Upper lobe of left lung (tissue), 6 donors: ENCODE measurements at places on chromosomes 11 and 22. TPM values are rescaled to one million over a fixed set of nuclear protein-coding genes. Genes with fewer than 3 reads are reported as not detected.
A peak's percentile ranks its signal among the peaks of the same experiment; 100 is the strongest.

GRCh38 chr11:119323532-119324033 is 6.7 kb upstream of the MCAM start:
- DNase-seq: peak; percentile 68

DNA sequence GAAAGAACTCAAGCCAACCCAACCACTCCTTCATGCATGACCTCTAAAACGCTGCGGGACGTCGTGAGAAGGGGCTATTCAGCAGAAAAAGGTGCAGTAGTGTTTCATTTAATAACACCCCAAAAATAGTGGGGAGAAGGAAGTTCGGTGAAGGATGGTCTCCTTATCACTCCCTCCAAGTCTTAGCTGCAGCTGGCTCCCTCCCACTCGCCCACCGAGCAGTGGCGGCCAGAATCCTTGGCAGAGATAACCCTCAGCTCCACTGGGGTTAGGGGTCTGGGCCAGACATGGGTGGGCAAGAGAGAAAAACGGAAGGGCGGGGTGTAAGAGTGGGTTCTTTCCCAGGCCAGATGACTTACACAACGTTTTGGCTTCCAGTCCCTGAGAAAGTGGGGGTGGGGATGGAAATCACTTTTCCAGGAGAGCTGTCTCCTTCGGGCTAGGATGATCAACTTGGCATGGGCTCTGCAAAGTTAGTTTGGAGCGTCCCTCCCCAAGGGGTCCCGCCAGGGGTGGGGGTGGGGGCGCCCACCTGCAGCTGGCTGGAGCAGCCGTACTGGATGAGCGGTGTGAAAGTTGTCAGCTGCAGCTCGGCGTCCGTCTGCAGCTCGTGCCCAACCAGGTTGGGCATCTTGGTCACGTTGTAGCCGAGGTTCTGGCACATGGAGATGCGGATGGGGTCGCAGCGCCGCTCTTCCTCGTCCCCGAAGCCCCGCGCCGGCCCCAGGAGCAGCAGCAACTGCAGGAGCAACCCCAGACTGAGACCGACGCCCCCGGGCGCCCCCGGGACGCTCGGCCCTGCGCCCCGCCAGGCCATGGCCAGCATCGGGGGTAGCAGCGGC is 705 bp downstream of the FZD4 start:
- DNase-seq: peak; percentile 44

DNA sequence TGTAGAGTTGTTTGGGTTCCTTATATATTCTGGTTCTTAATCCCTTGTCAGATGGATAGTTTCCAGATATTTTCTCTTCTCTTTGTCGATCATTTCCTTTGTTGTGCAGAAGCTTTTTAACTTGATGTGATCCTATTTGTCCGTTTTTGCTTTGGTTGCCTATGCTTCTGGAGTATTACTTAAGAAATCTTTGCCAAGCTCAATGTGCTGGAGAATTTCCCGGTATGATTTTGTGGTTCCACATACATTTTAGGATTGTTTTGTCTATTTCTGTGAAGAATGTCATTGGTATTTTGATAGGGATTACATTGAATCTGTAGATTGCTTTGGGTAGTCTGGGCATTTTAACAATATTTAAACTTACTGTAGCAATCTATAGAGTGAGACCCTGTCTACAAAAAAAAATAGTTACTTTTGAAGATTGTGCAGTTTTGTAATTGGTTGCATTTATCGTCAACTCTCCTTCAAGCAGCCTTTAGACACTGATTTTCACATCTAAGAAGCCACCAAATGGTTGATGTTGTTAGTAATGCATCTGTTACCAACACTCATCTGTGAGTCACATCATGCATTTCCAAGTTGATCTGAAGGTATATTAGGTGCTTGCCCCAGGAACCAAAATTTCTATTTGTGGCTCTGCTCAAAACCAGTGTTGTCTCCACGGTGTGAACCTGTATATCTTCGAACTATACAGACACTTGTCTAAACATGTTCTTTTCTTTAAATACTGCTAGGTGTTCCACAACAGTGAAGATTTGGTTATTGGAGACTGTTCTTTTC is 21.4 kb downstream of the XRCC6 start:
- no peak for DNase-seq

DNA sequence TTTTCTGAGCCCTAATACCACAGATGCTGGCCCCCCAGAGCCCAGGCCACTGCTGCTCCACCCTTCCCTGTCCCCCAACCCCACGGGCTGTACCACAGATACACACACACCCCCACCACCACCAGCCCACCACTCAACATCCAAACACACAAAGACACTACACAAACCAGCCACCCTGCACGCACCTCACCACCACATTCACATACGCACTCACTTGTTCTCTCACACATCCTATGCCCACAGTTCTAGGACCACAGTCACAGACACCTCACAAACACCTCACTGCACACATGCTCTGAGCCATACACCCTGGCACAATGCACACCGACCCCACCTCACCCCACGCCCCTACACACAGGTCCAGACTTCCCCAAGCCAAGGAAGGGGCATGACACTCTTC is 22.5 kb upstream of the OAF start:
- no peak for DNase-seq

GRCh38 chr11:134939905-134940304 is 527.9 kb upstream of the B3GAT1 start:
- DNase-seq: no peak

GRCh38 chr22:39574779-39575551 is 4.4 kb downstream of the CACNA1I start:
- DNase-seq: no peak

GRCh38 chr11:127528297-127528696 is 527.7 kb upstream of the KIRREL3 start:
- DNase-seq: no peak

- DNase-seq: no peak
Measured at GRCh38 chr11:132590986-132591385, 941.3 kb downstream of the OPCML start.

DNA sequence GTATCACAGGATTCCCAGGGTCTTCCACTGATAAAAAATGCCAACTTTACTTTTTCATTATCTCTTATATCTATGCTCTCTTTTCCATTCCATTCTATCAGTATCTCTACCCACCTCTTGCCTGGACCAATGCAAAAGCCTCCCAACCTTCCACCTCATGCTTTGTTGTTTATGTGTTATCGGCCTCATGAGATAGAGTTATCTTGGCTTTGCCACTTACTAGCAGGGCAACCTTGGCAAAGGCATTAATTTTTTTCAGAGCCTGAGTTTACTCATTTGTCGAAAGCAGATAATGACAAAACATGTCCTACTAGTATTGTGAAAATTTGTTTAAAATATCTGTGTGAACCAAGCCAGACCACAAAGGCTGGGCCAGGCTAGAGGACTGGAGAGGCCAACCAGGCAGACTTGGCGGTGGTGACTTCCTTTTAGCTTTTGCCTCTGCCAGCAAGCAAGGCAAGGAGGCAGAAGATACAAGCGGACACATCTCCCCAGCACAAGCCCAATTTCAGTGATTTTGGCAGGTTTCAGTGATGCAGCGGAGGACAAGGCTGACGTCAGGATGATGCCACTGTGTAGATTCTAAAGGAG is 106.9 kb downstream of the ADAMTS15 start:
- DNase-seq: no peak

GRCh38 chr11:86606836-86607481 is 65.5 kb downstream of the ME3 start:
- no peak for DNase-seq

DNA sequence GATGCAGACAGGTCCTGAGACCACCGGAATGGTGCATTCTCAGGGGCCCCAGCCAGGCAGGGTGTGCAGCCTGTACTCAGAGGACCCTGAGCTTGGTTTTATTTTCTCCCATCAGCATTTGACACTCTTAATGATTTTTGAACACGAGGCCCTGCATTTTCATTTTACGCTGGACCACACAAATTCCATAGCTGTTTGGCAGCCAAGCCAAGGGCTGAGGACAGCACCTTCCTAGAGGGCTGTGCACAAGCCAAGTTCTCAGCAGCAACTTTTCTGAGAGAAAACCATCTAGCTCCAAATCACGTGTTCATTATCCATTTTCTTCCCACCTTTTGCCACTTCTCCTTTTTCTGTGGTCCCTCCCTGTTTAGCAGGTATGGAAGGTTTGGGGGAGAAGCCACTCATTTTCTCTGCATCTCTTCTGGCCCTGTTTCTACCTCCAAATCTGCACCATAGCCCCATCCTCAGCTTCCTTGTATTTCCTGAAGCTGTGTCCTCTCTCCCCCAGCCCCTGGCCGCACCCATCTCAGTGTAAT is 60.4 kb downstream of the TRAF6 start:
- no peak for DNase-seq

DNA sequence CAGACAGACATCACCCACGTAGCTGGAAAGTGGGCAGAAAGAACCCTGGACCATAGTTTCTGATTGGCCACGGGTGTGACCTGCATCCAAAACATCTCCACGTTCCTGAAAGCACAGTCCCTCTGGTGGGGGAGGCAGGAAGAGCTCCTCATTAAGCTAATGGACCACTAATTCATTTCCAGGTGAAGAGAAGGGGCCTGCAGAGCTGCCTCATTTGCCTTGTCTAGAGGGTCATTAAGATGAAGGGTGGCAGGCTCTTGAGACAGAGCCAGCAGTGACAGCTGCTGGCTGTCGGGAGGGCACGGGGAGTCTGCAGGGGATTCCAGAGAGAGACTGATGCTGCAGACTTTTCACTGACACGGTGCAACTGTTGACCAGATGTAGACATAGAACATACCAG is 149.6 kb upstream of the OPCML start:
- DNase-seq: no peak

DNA sequence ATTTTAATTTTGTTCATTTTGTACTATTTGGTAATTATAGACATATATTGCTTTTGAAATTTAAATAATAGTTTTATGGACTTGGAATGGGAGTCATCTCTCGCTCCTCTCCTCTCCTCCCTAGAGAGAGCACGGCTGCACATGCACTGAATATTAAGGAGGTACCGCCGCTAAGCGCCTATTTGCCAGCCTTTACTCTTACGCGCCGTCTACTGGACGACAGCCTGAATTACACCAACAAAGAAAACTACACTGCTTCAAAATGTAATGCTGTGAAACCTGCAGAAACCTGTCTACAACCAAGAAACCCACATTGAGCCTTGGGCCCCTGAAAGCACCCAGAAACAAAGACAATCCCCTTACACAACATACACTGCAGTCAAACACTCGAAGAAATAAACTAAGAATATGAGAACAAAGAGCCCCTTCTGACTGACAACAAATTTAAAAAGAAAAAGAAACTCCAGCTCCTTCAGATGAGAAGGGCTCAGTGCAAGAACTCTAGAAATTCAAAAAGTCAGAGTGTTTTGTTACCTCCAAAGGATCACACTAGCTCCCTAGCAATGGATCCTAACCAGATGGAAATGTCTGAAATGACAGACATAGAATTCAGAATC is 737.2 kb downstream of the LRRC4C start:
- no peak for DNase-seq

- no peak for DNase-seq
Measured at GRCh38 chr11:19577391-19577975, 135.2 kb upstream of the NAV2 start.

- DNase-seq: no peak
Measured at GRCh38 chr22:40121461-40121860, 56.3 kb upstream of the TNRC6B start.

GRCh38 chr22:20099099-20099711 is 16.7 kb upstream of the RANBP1 start:
- no peak for DNase-seq

- DNase-seq: no peak
Measured at GRCh38 chr11:83521647-83522596, 235.8 kb upstream of the CCDC90B start.

GRCh38 chr22:48492366-48493320 is 1335.0 kb downstream of the BRD1 start:
- peak; percentile 56 for DNase-seq

DNA sequence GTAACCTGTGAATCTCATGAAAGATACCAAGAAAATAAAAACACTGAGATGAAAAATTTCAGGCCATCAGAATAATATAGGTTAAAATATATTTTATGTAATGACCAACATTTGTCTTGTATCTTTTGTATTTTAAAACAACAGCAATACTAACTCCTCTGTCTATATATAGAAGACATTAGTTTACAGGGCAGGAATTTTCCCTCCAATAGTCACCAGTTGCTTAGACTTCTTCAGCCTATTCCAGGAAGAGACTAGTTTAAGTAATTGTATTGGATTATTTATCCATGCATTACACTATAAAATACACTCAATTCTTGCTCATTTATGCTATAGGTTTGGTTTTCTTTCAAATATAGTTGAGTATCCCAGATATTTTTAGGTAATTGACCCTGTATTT is 24.1 kb downstream of the ANO5 start:
- DNase-seq: no peak

- no peak for DNase-seq
Measured at GRCh38 chr11:61776561-61777075, 15.8 kb downstream of the TMEM258 start.

DNA sequence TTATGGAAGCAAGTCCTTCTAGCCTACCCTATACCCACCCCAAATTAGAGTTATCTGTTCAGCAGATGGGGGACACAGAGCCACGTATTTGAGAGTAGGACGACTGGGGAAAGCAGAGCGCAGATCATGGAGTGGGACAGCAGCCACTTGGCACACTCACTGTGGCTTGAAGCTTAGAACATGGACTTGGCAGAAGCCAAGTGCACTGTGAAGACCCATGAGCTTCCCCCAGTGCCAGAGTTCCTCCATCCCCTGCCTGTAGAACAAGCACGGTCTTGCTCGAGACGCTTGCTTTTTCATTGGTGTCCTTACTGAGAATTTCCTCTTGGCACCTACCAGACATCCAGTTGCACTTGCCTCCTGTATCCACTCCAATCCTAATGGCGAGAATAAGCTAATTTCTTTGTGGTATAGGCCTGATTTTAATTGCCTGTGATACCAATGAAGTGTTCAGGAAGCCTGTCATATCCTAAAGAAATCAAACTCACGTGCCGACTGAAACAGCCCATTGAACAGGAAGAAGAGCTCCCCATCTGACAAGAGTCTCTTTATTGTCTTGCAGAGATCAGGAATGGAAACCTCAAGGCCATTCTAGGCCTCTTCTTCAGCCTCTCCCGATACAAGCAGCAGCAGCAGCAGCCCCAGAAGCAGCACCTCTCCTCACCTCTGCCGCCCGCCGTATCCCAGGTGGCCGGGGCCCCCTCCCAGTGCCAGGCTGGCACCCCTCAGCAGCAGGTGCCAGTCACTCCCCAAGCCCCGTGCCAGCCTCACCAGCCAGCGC is 166.9 kb downstream of the NAV2 start:
- peak; percentile 61 for DNase-seq

Gene CCDC188
- total RNA-seq: 1.6 TPM

Gene CCDC134
- 8.6 TPM for total RNA-seq

Gene MS4A7
- total RNA-seq: 192 TPM

Gene PRG3
- total RNA-seq: not detected

Gene WNT7B
- 13.4 TPM for total RNA-seq

Gene BIK
- 6.2 TPM for total RNA-seq

Gene CTSW
- 20.3 TPM for total RNA-seq

Gene MS4A6E
- total RNA-seq: not detected

Gene CEND1
- total RNA-seq: not detected

Gene BTG4
- total RNA-seq: 0.24 TPM

Gene ACRV1
- total RNA-seq: not detected

Gene LARGE1
- total RNA-seq: 26.3 TPM

Gene PGA3
- 0.67 TPM for total RNA-seq

Gene TRIM66
- total RNA-seq: 6.5 TPM

Gene KDELR3
- 9.7 TPM for total RNA-seq
